Panc1 (cell line): ENCODE measurements at places on chromosomes 4 and X.

- DNase-seq: no peak
Observed at GRCh38 chr4:81465406-81466340, 6.0 kb downstream of the RASGEF1B start.

GRCh38 chr4:106569146-106570031 lies 200.8 kb upstream of the GIMD1 start:
- no peak for DNase-seq

DNA sequence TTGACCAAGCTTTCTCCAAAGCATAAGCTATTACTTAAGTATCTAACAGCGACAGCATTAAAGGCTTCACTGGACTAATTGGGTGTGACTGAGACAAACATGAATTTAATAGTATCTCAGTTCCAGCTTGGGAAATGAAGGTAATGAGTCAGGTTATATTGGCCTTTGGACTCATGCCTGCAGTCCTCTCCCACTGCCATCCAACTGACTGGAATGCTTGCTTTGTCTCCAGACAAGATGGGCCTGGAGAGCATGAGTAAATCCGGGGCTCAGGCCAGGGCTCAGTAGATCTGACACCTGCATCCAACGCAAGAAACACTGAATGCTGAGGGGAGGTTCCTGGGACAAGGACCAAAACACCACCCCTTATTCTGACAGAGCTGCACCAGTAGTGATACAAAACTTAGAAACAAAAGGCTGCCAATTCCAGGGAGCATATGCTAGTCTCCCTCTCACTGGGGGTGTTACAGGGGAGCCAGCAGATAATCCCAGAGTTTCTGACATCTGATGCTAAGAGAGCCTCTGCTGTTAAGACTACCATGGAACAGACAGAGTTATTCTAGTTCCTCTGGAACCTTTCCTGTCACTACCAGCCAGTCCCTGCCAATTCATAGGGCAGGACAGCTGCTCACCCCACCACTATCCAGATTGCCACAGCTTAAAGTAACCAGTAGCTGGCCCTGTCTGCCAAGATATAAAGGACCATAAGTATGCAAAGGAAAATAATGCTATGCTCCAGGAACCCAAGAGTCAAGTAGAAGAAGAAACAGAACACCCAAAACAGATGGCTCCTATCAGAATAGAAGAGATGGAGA lies 293.8 kb downstream of the IQCM start:
- DNase-seq: no peak

GRCh38 chrX:33160273-33160672 lies 51.1 kb downstream of the DMD start:
- no peak for DNase-seq

DNA sequence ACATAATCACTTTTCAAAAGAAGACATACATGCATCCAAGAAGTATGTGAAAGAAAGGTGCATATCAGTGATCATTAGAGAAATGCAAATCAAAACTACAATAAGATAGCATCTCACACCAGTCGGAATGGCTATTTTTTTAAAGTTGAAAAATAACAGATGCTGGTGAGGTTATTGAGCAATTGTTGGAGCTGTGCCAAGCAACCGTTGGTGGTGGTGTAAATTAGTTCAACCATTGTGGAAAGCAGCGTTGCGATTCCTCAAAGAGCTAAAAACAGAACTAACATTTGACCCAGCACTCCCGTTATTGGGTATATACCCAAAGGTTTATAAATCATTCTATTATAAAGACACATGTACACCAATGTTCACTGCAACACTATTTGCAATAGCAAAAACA lies 14.2 kb downstream of the COX7B2 start:
- DNase-seq: no peak

DNA sequence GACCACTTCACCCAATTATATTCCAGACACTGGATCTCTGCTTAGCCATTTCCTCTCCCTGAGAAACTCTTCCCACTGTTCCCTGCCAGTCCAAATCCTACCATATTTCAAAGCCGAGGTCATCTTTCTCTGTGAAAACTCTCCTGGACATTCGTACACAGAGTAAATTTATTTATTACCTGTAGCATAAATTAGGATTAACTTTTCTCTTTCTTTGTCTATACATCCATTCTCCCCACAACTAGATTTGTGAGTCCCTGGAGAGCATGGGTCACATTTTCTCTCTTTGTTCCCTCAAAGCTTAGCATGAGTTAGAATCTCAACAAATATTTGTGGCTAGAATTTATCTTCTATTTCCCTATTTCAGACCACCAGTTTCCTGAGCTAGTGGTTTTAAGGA lies 27.8 kb upstream of the SMIM10 start:
- DNase-seq: no peak

GRCh38 chr4:53647547-53647946 lies 56.3 kb upstream of the LNX1 start:
- DNase-seq: no peak

DNA sequence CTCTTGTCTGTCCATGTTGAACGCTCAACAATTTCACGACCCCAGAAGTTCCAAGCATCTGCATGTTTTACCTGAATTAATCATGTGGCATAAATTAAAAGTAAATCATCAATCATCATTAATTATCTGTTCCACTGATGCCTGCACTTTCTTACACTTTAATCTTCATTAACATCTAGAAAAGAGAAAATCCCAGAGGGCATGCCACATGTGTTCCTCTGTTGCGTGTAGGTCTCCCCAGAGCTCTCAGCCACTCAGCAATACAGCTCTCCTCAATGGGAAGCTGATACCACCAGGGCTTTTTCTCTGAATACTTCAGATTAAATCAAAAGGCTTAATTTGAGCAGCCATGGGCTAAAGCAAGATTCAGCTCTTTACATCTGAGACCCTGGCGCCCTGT lies 722.4 kb upstream of the TENM3 start:
- no peak for DNase-seq

GRCh38 chr4:103892586-103892985 lies 172.8 kb upstream of the TACR3 start:
- DNase-seq: no peak

GRCh38 chr4:80787306-80787705 lies 243.2 kb upstream of the BMP3 start:
- DNase-seq: no peak
